ENCODE measurements at places on chromosomes 4 and X. TPM values are rescaled to one million over a fixed set of nuclear protein-coding genes. Genes with fewer than 3 reads are reported as not detected.
A peak's percentile ranks its signal among the peaks of the same experiment; 100 is the strongest.

The MAGEA8 gene
- total RNA-seq = not detected

DNA sequence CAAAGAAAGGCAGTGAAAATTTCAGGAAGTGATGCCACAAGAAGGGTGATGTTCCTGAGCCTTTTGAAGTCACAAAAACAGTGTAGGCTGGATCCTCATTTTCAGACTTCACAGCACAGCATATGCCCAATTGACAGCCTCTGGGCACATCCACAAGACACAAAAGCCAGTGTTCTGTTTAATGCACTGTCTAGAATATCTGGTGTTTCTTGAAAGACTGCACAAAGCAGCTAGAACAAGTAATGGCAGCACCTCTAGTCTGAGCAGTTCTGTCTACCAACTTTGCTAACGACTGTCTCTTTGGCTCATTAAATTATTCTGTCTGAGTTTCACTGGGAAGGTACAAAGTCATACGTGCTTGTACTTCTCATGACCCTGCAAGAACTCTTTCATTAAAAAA is 417.1 kb upstream of the GALNT7 start:
- H3K36me3 ChIP-seq = no peaks in the 10 kb centered on the region
- H3K27me3 ChIP-seq = no peaks in the 10 kb centered on the region
- no peak overlapping the region for H3K4me3 ChIP-seq
- H3K27ac ChIP-seq = no peak overlapping the region

DNA sequence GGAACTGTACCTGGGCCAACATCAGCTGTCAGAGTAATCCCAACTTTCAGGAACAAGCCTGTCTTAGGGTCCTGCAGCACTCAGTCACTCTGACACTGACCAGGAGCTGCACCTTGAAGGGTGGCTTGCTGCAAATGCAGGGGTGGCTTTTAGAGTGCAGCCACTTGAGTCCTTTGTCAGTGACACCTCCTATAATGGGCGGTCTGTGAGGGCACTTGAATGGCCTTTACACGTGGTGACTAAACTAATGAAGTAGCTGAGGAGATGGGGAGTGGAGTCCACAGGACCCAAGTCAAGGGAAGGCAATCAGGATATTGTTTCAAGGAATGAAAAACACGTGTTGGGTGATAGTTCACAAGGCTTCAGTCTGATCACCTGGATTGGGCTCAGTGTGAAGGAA is 11.1 kb upstream of the LNX1 start:
- H3K4me3 ChIP-seq = no peak overlapping the region
- H3K4me1 ChIP-seq = no peaks in the 10 kb centered on the region
- H3K36me3 ChIP-seq = no peaks in the 10 kb centered on the region
- no peak for DNase-seq
- no peak overlapping the region for H3K27ac ChIP-seq

DNA sequence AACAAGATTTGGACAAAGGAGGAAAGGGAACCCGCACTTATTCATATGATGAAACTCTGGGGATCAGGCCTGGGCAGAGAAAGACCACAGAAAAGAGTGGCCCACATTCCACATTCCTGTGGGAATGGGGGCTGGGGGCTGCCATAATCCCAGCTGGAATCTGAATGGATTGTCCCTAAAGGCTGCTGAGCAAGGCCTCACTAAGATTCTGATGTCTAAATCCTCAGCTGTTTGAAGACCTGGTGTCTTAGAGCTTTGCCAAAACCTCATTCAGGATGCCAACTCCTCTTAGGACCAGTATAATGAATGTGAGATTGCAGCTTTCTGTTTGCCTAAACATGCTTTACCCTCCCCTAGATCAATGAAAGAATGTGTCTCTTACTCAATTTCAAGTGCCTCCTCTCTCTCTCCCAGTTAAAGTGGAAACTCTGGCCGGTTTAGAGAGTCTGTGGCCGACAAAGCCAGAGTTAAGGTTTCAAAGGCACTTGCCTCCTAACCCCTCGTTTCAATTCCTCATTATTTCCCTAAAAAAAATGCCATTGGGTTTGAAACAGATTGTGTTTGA is 33.3 kb upstream of the GPC4 start:
- no peaks in the 10 kb centered on the region for H3K27me3 ChIP-seq
- H3K27ac ChIP-seq = no peak overlapping the region
- no peak for DNase-seq
- H3K4me1 ChIP-seq = no peaks in the 10 kb centered on the region
- no peak overlapping the region for H3K4me3 ChIP-seq

- H3K27ac ChIP-seq = peak overlapping the region; percentile 89
- H3K27me3 ChIP-seq = no peaks in the 10 kb centered on the region
- peak overlapping the region; percentile 5 for H3K4me3 ChIP-seq
- H3K36me3 ChIP-seq = peaks cover 10% of the 10 kb centered on the region
These were observed 177.2 kb downstream of the TSPAN5 start for GRCh38 chr4:98481167-98481566.

The SGMS2 gene
- 0.62 TPM for total RNA-seq

- no peaks in the 10 kb centered on the region for H3K36me3 ChIP-seq
- no peak overlapping the region for H3K27ac ChIP-seq
- no peak overlapping the region for H3K4me3 ChIP-seq
- DNase-seq = no peak
- peaks cover 9% of the 10 kb centered on the region for H3K4me1 ChIP-seq
These were observed 20.2 kb upstream of the LRBA start for GRCh38 chr4:151035328-151035727.

DNA sequence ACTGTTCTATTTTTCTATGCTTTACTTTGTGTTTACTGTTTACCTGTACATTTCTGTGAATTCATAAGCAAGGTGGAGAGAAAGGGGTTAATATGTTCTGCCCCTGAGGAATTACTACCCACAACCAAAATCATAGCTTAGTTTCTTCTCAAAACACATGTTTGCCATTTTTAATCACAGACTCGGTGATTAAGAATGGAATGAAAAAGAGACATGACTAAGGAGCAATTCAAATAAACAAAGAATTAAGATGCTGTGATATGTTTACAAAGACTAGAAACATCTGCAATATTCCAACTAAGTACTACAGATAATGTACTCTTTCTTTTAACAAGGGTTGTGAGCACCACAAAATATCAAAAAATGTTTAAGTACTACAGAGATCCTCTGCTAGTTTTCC is 11.7 kb upstream of the FAT4 start:
- DNase-seq = no peak

DNA sequence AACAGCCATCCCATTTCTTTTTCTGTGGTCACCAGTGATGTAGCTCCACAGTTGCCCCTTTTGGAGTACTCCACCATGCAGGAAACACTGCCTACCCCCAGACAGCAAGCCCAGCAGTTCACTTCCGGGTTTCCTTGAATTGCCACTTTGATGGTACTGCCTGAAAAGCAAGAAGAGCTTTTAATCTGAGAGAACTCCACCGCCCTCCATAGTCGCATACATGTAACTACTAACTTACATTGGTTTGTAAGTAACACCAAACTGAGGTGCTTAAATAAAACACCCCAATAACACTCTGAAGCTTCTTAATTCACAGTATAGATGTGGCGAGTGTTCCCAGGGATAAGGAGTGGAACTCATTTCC is 53.6 kb upstream of the HPSE start:
- no peak overlapping the region for H3K27ac ChIP-seq
- H3K27me3 ChIP-seq = peaks cover 5% of the 10 kb centered on the region
- no peak overlapping the region for H3K4me3 ChIP-seq
- no peak for DNase-seq
- peaks cover 7% of the 10 kb centered on the region for H3K4me1 ChIP-seq

The MTNR1A gene
- total RNA-seq = not detected

- H3K4me1 ChIP-seq = peaks cover 10% of the 10 kb centered on the region
- H3K27ac ChIP-seq = no peak overlapping the region
- H3K4me3 ChIP-seq = no peak overlapping the region
These were observed 196.4 kb upstream of the LDB2 start for GRCh38 chr4:17094876-17095210.

The RTL3 gene
- total RNA-seq = not detected

The PDS5A gene
- 84.4 TPM for total RNA-seq

The GLUD2 gene
- 0.14 TPM for total RNA-seq

DNA sequence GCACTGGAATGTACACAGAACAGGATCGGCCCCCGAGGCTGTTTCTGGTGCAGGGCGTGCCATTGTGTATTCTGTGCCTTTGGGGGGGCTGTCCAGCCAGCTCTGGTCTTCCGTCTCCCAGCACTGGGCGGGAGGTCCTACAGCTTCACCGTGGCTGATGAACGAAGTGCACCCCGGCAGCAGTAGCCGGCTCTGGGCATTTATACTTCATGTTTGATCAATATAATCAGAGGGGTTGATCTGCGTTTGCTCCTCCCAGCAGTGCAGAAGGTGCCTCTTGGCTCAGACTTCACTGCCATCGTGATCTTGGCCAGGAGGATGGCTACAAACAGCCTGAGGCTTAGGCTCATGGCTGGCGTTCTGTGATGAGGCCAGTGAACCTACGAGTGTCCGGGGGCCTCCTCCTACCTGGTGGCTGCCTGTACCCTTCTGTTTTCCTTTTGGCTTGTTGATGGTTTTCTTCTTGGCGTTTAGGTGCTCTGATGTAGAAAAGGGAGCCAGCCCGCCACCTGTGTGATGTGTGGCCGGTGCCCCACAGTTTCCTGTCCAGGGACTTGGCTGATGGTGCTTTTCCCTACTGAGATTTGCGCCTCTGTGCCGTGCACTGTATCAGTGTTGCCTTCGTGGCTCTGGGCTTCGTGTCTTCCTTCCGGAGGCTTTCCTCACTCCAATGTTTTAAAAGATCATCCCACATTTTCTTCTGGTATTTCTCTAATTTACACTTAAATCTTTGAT is 31.2 kb upstream of the HGFAC start:
- H3K27me3 ChIP-seq = no peaks in the 10 kb centered on the region
- no peaks in the 10 kb centered on the region for H3K4me1 ChIP-seq
- no peak overlapping the region for H3K27ac ChIP-seq
- H3K36me3 ChIP-seq = no peaks in the 10 kb centered on the region

The XPNPEP2 gene
- total RNA-seq = 0.55 TPM

- no peak overlapping the region for H3K4me3 ChIP-seq
- no peaks in the 10 kb centered on the region for H3K27me3 ChIP-seq
- no peaks in the 10 kb centered on the region for H3K36me3 ChIP-seq
- DNase-seq = no peak
- H3K4me1 ChIP-seq = no peaks in the 10 kb centered on the region
These were observed 277.1 kb downstream of the ANKRD50 start for GRCh38 chr4:124435274-124435950.

- H3K4me1 ChIP-seq = peaks cover 15% of the 10 kb centered on the region
- no peaks in the 10 kb centered on the region for H3K27me3 ChIP-seq
- peak within 1 kb of the TSS; percentile 6 for H3K27ac ChIP-seq
- DNase-seq = peak; percentile 61
- H3K4me3 ChIP-seq = peak within 1 kb of the TSS; percentile 61
These were observed at the start of gene SLC4A4 for GRCh38 chr4:71338846-71339593. TSS of gene SLC4A4 (plus strand) at chr4:71339020.

DNA sequence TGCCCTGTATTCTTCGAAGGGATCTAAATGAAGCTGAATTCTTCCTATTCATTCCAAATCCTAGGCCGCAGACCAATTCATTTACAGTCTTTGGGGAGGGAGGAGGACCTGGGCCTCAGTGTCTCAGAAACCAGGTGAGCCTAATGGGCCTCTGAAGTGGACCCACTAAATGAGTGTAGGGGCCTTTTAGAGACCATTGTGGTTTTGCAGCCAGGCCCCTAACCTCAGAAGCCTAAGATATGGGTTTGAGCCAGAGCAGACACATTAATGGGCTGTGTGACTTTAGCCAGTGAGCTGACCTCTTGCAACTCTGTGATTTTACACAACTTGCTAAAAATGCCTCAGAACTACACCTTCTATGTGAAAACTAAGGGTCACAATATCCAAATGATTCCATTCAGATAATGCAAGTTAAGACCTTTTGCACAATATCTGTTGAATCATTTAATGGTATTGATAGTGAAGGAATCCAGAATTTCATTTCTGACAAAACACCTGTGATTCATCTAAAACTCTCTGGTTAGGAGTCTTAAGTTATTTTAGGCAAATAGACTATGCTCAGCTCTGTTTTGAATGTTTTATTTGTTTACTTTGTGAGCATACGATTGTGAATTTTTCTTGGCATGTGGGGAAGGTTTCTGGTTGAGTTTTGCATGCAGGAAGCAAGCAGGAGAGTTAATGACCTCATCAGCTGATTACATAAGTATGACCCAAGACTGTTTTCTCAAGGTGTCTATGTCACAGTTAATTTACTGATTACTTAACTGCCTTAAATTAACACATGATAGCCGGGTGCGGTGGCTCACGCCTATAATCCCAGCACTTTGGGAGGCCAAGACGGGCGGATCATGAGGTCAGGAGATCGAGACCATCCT is 75.0 kb downstream of the EVC start:
- H3K36me3 ChIP-seq = no peaks in the 10 kb centered on the region
- DNase-seq = no peak
- no peak overlapping the region for H3K27ac ChIP-seq
- no peak overlapping the region for H3K4me3 ChIP-seq
- no peaks in the 10 kb centered on the region for H3K4me1 ChIP-seq

- no peak overlapping the region for H3K27ac ChIP-seq
- H3K4me1 ChIP-seq = no peaks in the 10 kb centered on the region
- DNase-seq = no peak
- no peak overlapping the region for H3K4me3 ChIP-seq
- peaks cover 7% of the 10 kb centered on the region for H3K27me3 ChIP-seq
These were observed 156.4 kb upstream of the WDR1 start for GRCh38 chr4:10273030-10273429.

The MAD2L1 gene
- 43.6 TPM for total RNA-seq

The ACOX3 gene
- 19.9 TPM for total RNA-seq
